ENCODE measurements at places on chromosomes 11 and 22. TPM values are rescaled to one million over a fixed set of nuclear protein-coding genes. Genes with fewer than 3 reads are reported as not detected.

DNA sequence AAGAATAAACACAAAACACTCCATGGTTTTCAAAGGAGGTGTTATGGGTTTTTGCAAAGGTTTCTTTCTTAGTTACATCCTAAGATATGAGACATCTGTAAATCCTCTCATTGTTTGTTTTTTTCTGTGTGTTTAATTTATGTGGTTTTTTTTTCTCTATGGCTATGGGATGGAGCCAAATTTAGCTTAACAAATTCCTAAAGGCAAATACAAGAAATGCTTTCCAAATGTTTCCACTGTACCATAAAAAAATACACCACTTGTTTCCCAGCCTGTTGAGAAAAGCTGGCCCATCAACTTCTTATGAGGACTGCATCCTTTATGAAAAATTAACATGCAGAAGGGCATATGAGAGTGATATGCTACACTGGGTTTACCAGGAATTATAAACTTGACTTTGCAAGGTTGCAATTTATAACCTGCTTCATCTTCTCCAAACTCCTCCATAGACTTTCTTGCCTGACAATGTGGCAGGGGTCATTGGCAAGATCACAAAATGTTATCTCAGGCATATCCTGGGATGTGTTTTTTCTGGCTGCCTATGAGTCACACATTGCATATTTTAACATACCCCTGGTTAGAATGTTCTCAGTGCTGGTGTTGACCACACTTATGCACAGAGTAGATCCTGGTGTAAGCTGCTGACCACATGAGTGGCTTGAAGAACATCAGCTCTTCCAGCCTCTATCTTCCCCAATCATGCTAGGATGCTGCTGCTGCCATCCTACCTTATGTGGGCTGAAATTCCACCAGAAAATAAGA, 137.6 kb upstream of the TTC12 start:
- peak; percentile 83 for DNase-seq

DNA sequence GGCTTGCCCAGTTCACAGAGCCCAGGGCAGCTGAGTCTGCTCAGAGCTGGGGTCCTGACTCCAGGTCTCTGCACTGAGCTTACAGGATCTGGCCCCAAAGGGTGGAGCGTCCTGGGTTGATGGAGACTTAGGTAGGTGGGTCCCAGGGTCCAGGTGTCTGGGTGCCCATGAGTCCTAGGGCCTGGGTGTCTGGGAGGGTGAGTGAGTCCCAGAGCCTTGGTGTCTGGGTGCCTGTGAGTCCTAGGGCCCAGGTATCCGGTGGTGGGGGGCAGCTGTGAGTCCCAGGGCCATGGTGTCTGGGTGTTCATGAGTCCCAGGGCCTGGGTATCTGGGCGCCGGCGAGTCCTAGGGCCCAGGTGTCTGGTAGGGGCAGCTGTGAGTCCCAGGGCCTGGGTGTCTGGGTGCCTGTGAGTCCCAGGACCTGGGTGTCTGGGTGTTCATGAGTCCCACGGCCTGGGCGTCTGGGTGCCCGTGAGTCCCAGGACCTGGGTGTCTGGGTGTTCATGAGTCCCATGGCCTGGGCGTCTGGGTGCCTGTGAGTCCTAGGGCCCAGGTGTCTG, 1505.6 kb downstream of the BRD1 start:
- DNase-seq, result no peak

DNA sequence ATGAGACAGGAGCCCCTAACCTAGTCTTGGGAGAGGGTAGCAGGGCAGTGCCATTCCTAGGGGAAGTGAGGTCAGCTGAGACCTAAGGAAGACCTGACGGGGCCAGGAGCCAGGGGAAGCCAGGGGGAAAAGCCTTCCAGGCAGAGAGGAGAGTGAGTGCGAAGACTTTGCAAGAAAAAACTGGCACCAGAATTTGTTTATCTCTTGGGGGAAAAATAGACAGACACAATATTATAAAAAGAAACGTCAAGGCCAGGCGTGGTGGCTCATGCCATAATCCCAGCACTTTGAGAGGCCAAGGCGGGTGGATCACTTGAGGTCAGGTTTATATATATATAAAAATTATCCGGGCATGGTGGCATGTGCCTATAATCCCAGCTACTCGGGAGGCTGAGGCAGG, 26.9 kb upstream of the TESMIN start:
- DNase-seq, result no peak

Gene ACRV1
- total RNA-seq, result not detected

Gene PACS1
- 26.6 TPM for total RNA-seq

DNA sequence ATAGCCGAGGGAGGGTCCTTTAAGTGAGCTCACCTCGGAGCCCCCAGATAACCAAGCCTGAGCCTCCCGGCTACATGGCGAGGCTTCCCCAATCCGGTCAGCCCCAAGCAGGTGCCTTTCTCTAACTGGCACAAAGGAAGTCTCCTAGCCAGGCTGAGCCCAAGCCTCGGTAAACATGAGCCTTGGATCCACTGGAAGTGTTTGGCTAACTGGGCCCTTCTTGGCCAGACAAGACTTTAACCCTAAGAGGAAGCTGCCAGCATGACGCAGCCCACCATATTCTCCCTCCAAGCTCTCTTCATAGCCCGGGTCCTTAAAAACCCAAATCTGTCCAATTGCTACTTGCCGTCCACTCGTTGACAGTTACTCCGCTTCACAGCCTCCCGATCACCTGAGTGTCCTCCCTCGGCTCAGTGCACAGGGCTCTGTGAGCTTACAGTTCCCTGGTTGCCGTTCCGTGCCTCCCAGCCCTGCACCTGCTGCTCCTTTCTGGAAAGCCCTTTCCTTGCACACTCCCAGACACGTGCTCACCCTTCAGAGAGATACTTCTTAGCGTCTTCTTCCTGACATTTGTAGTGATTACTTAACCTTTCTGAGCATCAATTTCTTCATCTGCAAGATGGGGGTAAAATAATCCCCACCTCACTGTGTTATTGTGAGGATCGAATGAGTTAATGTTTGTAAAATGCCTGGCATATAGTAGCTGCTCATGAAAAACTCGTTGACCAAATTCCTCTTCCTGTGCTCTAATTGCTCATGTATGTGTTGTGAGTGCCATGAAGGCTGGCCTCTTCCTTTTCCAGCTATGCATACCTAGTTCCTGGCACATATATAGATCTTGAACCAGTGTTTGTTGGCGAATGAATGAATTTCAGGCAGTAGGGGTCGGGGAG, 25.6 kb downstream of the TXN2 start:
- no peak for DNase-seq

GRCh38 chr11:72789493-72790131, 4.2 kb downstream of the STARD10 start:
- DNase-seq, result peak; percentile 73

DNA sequence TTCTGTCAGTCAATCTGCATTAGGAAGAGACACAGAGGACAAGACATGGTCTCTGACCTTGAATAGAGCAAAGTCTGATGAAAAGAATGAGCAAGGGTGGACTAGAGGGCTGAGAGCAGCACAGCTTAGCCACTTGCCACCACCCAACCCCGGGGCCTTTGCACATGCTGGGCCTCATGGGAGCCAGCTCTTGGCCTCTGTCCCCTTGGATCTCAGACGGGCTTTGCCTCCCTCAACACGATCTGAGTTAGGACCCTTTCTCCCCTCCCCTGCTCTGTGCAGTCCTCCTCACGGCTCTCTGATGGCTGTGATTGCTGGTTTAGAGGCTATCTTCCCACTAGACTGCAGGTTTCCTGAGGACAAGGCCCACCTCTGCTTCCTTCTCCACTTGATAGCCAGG, 131.6 kb upstream of the B3GAT1 start:
- DNase-seq, result no peak

Gene NCAM1
- 536 TPM for total RNA-seq

DNA sequence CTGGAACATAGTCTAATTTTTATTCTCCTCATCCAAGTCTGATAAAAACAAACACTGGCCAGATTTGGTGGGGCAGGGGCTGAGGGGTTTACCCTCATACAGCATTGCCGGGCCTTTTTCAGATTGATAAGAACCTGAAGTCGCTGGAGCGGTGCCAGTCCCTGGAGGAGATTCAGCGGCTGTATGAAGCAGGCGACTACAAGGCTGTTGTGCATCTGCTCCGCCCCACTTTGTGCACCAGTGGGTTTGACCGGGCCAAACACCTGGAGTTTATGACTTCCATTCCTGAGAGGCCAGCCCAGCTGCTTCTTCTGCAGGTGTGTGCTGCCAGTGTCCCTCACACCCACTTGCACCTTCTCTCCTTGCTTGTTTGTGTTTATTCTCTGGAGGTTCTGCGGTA, 55.8 kb downstream of the CABIN1 start:
- no peak for DNase-seq

DNA sequence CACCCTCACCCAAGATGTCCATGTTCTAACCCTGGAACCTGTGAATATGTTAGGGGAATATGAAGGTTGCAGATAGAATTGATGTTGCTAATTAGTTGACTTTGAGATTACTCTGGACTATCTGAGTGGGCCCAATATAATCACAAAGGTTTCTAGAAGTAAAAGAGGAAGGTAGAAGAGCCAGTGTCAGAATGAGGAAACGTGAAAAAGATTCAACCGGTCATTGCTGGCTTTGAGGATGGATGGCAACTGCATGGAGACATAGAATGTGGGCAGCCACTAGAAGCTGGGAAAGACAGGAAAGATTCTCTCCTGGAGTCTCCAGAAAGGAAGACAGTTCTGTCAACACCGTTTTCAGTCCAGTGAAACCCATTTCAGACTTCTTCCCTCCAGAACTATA, 86.6 kb downstream of the CLPB start:
- no peak for DNase-seq

DNA sequence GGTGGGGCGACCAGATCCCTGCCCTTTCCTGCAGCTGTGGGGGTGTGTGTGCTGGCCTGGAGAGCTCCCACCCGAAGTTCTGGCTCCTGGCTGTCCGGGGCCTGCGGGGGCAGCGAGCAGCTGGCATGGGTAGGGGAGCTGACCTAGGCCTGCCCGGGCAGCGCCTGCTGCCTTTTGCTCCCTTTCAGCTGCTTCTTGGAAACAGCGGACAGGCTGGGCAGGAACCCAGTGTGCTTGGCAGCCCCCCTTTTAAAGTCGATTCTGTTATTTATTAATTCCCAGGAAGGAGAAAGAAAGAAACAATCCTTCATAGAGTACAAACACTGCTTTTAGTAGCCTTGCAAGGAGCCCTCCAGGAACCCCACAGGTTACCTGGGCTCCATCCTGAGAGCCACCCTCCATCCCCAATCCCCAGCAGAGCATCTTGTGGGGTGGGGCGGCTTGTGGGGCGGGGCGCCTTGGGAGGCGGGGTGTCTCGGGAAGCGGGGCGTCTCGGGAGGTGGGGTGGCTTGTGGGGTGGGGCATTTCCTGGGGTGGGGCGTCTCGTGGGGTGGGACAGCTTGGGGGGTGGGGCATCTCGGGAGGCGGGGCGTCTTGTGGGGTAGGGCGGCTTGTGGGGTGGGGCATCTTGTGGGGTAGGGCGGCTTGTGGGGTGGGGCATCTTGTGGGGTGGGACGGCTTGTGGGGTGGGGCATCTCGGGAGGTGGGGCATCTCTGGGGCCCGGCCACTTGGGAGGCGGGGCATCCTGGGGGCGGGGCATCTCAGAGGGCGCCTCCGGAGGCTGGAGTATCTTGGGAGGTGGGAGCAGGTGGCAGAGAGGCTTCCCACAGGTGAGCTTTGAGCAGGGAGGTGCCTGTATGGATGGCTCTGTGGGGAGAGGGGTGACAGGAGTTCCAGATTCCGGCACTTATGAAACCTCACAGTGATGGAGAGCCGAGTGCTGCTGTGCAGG, 7.0 kb downstream of the CD81 start:
- DNase-seq, result peak; percentile 80

DNA sequence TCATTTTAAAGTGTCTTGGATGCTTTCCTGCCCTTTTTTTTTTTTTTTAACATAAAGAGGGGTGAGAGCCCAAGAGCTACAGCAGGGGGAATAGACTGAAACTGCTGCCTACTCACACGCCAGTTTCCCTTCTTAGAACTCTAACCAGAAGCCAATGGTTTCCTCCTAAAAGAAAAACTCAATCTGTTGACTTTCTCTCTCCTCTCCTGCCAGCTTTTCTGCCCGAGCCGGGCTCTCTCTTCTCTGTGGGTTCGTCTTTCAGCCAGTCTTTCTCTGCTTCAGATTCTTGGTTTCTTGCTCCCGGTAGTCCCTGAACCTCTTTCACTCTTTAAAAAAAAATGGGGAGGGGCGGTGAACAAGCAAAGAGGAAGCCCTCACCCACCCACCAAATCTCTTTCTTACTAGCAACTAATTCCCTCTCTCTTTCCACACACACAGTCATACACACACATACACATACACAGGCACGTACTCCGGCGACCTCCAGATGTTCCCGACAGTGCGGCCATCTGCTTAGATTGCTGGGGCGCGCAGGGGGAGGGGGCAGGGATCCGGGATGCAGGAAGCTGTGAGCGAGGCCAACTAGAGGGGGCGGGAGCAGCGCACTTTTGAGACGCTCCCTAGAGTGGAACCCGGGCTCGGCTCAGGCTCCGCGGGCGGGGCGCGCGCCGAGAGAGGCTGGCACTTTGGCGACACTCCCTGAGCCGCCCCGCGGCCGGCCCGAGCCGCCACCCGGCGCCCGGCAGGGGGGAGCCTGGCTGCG, 444 bp upstream of the TSKU start:
- peak; percentile 87 for DNase-seq

- DNase-seq, result no peak
These were observed 66.7 kb downstream of the HSD17B12 start for GRCh38 chr11:43747130-43747802.

DNA sequence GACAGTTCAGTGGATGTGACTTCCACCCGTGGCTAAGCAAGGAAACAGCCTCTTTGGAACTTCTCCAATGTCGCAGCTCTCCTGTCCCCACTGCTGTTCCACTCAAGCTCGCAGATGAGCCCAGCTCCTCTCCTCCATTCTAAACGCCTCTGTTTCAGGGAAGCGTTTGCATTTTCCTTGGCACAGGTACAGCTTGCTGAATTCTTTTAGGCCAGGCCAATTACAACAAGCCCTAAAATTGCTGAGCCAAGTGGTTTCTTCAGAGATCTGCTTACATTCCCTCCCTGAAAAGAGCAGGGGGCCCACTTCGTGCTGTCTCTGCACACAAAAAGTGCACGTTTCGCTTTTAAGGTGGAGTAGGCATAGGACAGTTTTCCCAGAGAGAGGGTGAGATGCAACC, 91.5 kb upstream of the BLID start:
- no peak for DNase-seq

Gene LINC01488
- total RNA-seq, result not detected

DNA sequence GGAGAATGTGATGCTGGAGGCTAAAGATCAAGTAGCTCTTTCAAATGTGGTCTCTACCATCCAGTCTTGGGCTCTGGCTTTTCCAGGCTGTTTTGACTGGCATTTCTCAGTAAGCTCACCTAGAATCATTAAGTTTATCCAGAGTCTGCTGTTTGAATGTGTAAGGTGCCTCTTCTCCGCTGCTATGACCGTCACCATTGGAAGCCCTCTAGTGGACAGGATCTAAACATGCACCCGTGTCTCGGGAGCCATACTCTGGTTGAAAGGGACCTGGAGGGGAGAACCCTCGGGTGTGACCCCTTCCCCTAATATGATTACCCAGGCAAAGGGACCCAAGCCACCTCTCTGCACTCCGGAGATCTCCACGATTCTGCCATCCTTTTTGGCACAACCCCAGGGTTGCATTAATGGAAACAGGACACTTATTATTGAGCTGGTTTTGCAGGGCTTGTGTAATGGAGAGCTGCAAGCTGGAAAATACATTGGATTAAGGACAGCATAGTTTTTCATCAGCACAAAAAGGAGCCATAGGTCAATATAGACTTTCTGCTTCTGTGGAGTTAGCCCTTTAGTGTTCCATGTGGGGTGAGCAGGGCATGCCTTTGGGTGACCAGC, 191.0 kb upstream of the LARGE1 start:
- DNase-seq, result no peak

GRCh38 chr22:37420686-37421467, 6.4 kb downstream of the ELFN2 start:
- no peak for DNase-seq

Measured in myocyte (in vitro differentiated cells).